Hypothalamus (tissue), 51 donors: ENCODE measurements at places on chromosomes 16 and 17.

GRCh38 chr16:86229283-86229682, 281.0 kb upstream of the FOXF1 start:
- DNase-seq, result no peak

GRCh38 chr16:85570213-85570734, 42.8 kb upstream of the GSE1 start:
- no peak for DNase-seq

DNA sequence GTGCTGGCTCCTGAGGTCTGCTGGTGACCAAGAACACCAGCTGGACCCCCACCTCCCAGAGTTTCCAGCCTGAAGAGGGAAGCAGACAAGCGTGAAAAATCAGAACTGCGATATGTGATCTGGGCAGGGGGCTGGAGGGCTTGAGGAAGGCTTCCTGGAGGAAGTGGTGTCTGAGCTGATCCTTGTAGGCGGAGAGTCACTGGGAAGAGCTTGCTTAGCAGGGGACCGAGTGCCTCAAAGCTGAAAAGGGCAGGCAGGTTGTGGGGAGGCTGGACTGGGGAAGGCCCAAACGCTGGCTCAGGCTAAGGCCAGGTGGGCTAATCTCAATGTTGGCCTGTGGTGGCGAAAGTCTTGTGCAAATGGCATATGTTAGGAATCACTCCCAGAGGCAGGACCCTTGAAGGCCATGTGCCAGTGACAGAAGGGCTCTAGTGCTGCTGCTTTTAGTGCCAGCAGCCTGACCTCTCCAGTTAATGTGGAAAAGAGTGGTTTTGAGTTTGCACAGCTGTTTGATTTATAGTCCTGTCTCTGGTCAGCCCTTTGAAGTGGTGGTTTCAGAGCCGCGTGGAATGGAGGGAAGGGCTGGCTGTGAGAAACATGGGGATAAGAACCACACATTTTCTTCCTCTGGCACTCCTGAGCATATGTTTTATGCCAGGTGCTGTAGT, 85.3 kb upstream of the LGALS9 start:
- DNase-seq, result no peak

- no peak for DNase-seq
Observed at GRCh38 chr17:13996748-13997147, 72.6 kb upstream of the COX10 start.

DNA sequence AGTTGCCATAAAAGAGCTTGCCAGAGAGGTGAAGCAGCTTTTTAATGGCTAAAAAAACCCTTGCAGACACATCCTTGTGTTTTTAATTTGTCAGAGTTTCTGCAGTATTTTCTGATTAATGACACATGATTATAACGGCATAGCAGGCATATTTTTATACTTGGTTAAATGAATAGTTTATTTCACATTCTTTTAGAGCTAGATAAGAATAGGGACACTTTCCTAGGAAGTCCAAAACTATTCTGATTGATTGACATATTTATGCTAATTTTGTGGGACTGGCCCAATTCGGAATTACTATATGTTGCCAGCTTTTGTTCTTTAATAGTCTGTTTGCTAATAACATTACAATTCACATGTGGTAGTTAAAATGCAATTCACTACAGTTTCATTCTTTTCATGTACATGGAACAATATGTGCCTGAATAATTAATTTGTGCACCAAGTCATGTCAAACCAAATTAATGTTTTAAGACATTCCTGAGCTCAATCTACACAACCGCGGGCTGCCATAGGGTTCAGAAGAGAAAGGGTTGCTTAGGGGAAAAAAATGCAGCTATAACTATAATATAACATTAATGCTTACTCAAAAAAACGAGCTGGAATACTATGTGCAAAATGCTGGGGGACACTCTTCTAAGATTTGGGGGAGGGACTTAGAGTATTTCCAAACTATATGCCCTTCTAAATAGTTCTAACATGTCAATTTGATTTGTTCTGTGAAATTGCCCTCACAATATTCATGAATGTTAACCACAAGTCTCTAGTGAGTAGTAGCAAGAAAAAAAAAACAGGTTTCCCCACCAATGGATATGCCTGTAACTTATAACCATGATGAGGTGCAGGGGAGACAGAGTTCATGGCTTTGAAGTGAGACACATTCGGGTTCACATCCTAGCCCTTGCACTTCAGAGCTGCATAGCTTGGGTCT, 305.4 kb downstream of the CEP112 start:
- DNase-seq, result no peak

- no peak for DNase-seq
Observed at GRCh38 chr16:71794943-71795342, 13.7 kb downstream of the AP1G1 start.

- no peak for DNase-seq
Observed at GRCh38 chr16:75029854-75030253, 31.0 kb downstream of the ZNRF1 start.

- DNase-seq, result no peak
Observed at GRCh38 chr16:50597563-50598255, 49.5 kb downstream of the NKD1 start.

DNA sequence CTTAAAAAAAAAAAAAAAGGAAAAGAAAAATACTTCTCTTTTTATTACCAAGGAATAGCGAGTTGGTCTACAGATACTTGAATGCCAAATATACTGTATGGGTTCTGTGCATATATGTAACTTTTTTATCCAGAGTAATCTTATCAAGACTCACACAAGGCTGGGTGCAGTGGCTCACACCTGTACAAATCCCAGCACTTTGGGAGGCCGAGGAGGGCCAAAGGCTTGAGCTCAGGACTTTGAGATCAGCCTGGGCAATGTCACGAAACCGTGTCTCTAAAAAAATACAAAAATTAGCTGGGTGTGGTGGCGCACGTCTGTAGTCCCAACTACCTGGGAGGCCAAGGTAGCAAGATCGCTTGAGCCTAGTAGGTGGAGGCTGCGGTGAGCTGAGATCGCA, 137.4 kb upstream of the TMEM97 start:
- DNase-seq, result no peak

GRCh38 chr17:81977211-81977808, at the start of gene ASPSCR1:
TSS of gene ASPSCR1 (plus strand) at chr17:81977629. CDS start at chr17:81977647, 18 bp downstream.
- peak; percentile 84 for DNase-seq

GRCh38 chr17:52604105-52604504, 445.6 kb upstream of the CA10 start:
- DNase-seq, result no peak
